ENCODE measurements at places on chromosomes 3 and 15.

- no peak for DNase-seq
Measured at GRCh38 chr3:58994746-58995330, 55.0 kb downstream of the CFAP20DC start.

GRCh38 chr3:154657218-154657617 lies 227.2 kb upstream of the GPR149 start:
- no peak for DNase-seq

DNA sequence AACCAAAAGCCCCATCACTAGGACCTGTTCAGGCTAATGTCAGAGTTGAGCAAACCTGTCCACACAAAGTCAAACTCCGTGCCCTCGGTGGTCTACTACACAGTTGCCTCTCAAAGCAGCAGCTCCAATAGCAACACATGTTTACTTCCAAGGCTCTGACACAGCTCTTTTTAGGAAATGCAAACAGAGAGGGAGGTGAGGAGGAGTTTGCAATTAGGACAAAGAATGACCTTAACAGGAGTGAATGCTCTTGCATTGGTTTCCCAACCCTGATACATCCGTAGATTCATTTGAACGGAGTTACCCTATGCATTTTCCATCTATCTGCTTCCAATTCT lies 64.8 kb upstream of the GOLGA8B start:
- DNase-seq = no peak

- DNase-seq = no peak
Measured at GRCh38 chr15:101444015-101444414, 45.5 kb downstream of the PCSK6 start.

DNA sequence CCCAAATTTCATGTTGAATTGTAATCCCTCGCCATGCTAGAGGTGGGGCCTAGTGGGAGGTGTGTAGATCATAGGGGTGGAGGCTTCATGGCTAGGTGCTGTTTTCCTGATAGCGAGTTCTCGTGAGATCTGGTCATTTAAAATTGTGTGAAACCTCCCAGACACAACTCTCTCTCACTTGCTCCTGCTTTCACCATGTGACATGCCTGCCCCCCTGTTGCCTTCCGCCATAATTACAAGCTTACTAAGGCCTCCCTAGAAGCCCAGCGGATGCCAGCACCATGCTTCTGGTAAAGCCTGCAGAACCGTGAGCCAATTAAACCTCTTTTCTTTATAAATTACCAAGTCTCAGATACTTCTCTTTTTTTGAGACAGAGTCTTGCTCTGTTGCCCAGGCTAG lies 36.0 kb downstream of the CCDC54 start:
- no peak for DNase-seq

DNA sequence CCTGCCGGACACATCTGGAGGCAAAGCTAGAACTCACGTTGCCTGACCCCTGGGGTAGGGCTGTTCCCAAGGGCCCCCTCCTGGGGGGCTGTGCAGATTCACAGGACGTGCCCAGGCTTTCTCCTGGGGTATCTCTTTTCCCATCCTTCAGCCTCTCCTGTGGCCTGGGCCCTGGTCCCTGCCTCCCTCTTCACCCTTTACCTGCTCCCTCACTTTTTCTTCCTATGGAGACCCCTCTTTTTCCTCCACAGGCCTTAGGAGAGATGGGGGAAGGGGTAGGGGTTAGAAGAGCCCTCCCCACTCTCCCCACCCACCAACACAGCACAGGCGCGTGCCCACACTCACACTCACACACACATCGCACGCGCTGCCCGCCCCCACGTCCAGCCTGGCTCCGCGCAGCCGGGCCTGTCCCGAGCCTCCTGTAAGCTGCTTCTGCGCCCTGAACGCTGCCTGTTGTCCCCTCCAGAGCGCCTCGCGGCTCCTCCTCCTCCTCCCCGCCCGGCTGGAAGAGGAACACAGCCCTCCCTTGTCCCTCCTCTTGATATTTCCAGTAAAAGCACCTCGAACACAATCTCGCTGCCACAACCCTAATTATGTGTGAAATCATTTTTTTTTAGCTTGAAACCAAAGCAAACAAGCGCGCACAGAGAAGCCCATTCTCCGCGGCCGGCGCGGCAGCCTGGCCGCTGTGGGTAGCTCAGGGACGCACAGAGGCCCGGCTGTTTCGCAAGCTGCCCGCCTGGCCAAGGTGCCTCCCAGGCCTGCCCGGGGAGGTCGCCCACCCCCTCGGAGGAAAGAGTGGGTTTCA lies 33.9 kb upstream of the ACAN start:
- DNase-seq = no peak

- no peak for DNase-seq
Measured at GRCh38 chr15:79091204-79091867, 756 bp upstream of the RASGRF1 start.

DNA sequence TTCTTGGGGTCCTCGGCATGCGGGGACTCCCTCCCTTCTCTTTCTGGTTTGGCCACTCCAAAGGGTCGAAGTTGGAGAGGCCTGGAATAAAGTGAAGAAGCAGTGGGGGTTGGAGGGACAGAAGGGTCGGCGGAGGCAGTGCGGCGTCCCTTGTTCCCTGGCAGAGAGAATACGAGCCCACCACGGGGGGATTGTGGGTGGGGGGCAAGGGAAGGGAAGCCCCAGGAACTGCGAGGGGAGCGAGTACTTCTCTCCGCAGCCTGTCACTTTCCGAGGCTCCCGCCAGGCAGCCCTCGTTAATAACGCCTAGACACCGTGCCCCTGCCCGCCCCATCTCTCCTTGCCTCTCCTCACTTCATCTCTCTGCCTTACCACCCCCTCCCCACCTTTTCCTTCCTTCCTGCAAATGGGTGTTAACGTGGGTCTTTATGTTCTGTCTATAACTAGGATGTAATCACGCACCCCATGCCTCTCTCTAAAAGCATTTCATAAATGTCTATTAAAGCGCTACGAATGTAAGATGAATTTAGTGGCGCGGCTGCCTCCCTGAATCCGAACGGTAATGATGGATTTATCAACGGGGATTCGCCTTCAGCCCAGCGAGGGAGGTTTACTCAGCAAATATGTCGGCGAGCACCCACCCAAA lies 13.7 kb downstream of the NR2F2 start:
- no peak for DNase-seq

- DNase-seq = no peak
Measured at GRCh38 chr3:68088216-68088615, 433.8 kb upstream of the SUCLG2 start.

GRCh38 chr3:113421082-113421481 lies 20.2 kb downstream of the CFAP44 start:
- DNase-seq = no peak

GRCh38 chr3:94626573-94626972 lies 563.7 kb downstream of the NSUN3 start:
- DNase-seq = peak; percentile 1

DNA sequence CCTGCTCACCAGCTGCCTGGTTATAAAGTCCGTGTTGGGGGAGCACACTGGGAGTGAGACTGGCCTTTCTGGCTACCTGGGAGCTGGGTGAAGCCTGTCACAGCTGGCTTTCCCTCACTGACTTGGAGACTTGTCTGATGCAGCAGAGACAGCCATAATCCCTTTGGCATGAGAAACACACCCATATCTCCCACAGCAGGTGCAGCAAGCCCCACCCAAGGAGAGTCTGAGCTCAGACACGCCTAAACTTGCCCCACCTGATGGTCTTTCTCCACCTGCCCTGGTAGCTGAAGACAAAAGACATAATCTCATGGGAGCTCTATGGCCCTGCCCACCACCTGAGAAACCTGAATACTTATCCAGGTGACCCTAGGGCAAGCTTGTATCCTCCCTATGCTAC lies 54.8 kb downstream of the NMD3 start:
- DNase-seq = peak; percentile 70

DNA sequence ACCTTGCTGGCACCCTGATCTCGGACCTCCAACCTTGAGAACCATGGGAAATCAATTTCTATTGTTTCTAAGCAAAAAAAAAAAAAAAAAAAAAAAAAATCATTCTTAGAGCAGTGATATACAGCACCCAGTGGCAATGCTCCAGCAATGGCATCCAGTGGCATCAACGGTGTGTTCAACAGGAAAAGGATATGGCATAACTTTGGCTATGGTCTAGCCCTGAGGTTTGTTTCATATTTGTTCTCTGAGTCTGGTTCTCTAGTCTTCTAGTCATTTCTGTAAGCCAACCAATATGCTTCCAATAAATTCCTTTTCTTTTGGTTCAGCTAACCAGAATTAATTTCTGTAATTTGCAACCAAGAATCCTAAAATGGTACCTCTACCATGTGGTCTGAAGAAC lies 19.2 kb downstream of the DENND4A start:
- DNase-seq = no peak

DNA sequence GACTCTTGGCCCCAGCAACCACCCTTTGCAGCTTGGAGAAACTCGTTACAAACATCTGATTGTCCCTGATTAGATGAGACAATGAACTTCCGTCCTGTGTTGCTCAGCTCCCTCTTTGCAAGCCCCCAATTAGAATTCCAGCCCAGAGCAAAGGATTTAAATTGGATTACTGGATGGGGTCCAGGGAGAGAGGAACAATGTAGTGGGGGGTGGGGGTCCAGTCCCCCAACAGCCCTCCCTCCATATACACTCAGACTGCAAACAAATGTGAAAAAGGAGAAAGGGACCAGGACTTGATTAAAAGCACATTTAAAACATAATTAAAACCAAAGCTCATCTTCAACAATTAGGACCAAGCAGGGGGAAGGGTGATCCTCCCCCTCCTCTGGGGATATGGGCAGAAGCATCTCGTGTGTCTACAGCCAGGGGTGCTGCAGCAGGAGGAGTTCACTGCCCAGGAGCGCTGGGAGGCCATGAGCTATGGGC lies 71.7 kb upstream of the TMEM115 start:
- no peak for DNase-seq

DNA sequence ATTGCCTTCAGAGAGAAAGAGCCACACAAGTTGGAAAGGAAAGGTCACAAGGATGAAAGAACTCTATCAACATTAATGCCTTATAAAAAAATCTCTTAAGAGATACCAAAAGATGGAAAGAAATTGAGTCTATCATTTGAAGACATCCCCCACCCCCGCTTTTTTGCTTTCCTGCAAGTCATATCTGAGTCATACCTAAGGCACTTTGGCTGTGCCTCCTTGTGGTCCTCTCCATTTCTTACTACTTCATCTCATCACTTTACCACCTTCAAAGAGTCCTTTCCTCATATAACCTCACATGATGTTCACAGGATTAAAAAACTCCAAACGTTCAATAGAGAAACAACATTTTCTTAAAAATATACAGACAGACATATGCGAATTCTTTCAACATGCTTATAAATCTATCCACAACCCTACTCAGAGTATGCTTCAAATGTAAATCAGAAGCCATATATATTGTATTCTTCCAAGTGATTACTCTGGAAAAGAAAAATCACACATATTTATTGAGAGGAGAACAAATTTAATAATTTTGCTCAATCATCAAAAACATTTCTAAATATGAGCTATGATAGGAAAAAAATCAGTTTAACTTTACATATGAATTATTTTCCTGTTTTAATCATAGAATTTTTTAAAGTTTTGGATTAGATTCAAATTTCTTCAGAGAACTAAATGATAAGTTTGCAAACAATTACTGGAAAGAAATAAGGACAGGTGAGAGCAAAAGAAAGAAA lies 1003.9 kb upstream of the CFAP20DC start:
- DNase-seq = no peak

DNA sequence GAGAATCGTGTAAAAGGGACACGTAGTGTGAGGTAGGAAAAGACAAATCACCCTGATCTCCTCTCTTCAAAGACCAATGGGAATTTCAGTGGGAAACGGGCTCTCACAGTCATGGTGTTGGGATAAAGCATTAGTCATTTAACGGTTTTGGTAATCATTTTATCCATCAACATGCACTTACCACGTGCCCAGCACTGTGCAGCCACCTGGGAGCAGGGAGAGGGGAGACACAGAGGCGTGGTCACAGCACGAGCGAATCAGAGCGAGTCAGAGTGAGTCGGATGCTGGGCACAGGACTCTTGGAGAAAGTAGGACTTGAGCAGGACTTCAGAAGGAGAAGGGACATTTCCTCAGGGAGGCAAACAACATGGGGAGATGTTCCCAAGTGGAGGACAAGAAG lies 130.8 kb downstream of the MINAR1 start:
- DNase-seq = no peak

DNA sequence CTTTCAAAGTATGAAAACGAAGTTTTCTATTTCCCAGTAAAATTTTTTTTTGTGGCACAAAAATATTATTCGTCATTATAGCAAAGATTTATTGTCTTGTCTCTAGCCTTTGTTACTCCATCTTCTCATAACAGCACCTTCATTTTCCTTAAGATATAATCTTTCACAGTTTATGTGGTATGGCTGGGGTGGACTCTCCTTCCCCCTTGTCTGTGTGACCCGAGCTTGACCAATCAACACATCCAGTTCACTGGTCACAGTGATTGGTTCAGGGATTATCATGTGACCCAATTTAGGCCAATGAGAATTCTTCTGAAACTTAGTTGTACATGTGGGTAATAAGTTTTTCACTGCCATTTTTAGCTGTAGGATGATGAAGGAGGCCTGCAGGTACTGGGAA lies 71.2 kb upstream of the DCBLD2 start:
- no peak for DNase-seq

- no peak for DNase-seq
Measured at GRCh38 chr15:69736161-69736560, 283.5 kb downstream of the RPLP1 start.

DNA sequence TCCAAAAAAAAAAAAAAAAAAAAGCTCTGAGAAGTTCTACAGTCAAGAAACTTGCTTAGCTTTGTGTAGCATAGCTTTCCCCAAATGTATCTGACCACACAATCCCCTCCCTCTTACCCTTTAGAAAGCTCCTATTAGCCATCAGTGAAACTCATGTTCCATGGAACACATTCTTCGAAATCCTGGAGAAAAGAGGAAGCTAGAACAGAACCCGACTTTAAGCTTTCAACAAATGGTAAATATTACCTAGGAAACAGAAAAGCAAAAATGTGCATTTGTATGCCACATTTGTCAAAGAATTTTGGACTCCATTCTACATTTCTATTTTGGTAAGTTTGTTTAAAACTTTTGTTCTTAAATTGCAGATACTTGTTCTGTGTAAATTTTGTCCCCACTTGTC lies 17.4 kb upstream of the CRTC3 start:
- DNase-seq = no peak

- DNase-seq = no peak
Measured at GRCh38 chr3:34533451-34533850, 735.0 kb downstream of the PDCD6IP start.

GRCh38 chr15:83784975-83785374 lies 131.1 kb downstream of the ADAMTSL3 start:
- DNase-seq = no peak

DNA sequence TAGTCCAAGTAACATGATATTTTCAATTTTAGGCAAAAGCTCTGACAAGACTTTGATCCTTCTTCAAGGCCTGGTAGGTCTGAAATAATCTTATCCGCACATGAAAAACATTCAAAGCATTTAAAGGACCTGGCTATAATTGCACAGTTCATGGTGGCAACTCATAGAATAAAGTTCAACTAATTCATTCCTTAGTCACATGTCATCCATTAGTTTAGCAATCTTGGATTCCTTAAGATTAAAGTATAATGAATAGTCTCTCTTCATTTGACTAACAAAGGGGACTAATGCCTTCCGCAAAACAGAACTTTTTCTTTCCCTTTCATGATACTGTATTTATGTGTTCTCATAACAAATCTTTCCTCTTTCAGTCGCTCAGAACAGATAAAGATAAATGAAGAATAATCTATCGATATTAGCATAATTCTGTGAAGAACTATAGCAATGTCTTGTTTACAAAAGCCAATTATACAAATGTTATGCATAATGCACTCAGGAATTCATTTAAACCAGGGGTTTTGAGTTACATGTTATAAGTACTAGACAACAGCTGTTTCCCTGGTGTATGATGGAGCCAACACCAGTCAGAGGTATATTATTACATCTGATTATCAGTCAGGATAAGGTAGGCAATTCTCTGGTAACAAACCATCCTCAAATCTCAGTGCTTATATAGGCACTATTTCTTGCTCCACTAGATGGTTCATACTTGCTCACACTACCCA lies 172.5 kb downstream of the POTEB3 start:
- no peak for DNase-seq

Measured in NCI-H510A (cell line).